ENCODE measurements at places on chromosomes 12 and 14. TPM values are rescaled to one million over a fixed set of nuclear protein-coding genes. Genes with fewer than 3 reads are reported as not detected.

The SRRM4 gene
- not detected for total RNA-seq

DNA sequence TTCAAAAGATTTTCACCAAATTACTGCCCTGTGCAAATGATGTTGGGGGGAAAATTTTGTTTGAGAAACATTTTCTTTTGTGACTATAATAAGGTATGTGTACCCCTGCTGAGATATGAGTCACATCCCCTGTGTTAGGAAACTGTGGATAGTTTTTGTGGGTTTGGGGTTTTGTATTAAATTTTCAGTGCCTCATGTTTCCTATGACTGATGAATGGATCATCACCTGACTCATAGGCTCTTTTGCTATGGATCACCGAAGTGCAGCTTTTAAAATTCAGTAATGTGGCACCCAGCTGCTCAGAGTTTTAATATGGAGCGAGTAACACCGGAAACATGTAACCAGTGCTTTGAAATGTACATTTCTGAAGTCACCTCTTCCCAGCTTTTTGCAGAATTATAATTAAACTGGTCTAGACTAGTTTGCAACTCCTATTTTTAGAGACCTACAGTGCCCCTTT is 167.4 kb upstream of the HMGA2 start:
- DNase-seq: peak; percentile 95
- H3K27me3 ChIP-seq: no peaks in the 10 kb centered on the region
- peak overlapping the region; percentile 25 for H3K27ac ChIP-seq
- no peaks in the 10 kb centered on the region for H3K36me3 ChIP-seq

GRCh38 chr14:94548131-94548998 is 12.9 kb upstream of the SERPINA4 start:
- H3K36me3 ChIP-seq: no peaks in the 10 kb centered on the region
- no peak for DNase-seq
- H3K27ac ChIP-seq: no peak overlapping the region
- peaks cover 5% of the 10 kb centered on the region for H3K27me3 ChIP-seq
- no peaks in the 10 kb centered on the region for H3K4me1 ChIP-seq

GRCh38 chr14:89304972-89305703 is 111.9 kb downstream of the FOXN3 start:
- peak overlapping the region; percentile 58 for H3K27ac ChIP-seq
- H3K4me1 ChIP-seq: peaks cover 36% of the 10 kb centered on the region
- H3K27me3 ChIP-seq: no peaks in the 10 kb centered on the region

DNA sequence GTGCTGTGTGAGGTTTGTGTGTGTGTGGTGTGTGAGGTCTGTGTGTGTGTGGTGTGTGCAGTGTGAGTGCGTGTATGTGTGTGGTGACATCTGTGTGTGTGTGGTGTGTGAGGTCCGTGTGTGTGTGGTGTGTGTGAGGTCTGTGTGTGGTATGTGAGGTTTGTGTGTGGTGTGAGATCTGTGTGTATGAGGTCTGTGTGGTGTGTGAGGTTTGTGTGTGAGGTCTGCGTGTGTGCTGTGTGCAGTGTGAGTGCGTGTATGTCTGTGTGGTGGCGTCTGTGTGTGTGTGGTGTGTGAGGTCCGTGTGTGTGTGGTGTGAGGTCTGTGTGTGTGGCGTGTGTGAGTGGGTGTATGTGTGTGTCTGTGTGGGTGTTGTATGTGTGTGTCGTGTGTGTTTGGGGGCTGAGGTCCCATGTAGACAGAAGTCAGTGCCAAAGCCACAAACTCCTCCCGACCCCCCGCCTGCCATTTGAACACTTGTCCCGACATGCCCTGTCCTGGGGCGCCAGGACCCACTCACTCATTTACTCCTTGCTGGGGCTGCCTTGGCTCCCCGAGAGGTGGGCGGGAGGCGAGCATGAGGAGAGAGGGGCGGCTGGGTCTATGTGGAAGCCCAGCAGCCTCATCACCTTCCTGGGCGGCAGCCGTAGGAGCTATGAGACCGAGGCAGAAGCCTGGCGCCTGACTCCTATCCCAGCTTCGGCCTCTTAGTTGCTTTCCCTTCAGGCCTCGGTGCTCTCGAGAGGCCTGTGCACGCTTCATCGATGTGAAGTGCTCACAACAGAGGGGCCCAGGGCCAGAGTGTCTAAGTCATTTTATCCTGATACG is 20.5 kb downstream of the RILPL1 start:
- H3K27ac ChIP-seq: peak overlapping the region; percentile 37
- no peaks in the 10 kb centered on the region for H3K27me3 ChIP-seq
- H3K36me3 ChIP-seq: peaks cover 17% of the 10 kb centered on the region

The TGM1 gene
- total RNA-seq: 1.5 TPM

- H3K4me1 ChIP-seq: peaks cover 13% of the 10 kb centered on the region
- no peaks in the 10 kb centered on the region for H3K36me3 ChIP-seq
- H3K4me3 ChIP-seq: no peak overlapping the region
- no peak for DNase-seq
Measured at GRCh38 chr14:35366056-35366451, 38.5 kb downstream of the NFKBIA start.

DNA sequence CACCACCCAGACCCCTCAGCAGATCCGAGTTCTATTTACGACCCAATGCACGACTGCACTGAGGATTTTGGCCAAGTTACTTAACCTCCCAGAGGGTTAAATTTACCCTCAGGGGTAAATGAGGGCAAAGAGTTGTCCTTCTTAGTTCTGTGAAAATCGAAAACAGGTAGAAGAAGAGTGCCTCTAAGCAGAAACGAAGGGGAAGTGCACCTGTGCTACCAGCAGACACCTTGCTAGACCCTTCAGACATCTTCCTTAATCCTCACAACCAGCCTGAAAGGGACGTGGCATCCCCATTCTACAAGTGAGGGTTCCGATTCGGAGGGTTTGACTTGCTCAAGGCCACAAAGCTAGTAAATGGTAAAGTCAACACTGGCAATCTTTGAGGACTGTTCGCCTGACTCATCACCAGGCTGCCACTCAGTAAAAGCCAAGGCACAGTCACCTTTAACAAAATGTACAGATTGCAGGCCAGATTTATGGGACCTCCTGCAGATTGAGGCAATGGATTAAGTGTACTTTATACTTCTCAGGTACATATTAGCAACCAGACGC is 1.6 kb downstream of the GSG1 start:
- peak overlapping the region; percentile 54 for H3K4me3 ChIP-seq
- H3K27me3 ChIP-seq: no peaks in the 10 kb centered on the region
- peaks cover 40% of the 10 kb centered on the region for H3K4me1 ChIP-seq
- H3K36me3 ChIP-seq: no peaks in the 10 kb centered on the region
- peak; percentile 32 for DNase-seq

DNA sequence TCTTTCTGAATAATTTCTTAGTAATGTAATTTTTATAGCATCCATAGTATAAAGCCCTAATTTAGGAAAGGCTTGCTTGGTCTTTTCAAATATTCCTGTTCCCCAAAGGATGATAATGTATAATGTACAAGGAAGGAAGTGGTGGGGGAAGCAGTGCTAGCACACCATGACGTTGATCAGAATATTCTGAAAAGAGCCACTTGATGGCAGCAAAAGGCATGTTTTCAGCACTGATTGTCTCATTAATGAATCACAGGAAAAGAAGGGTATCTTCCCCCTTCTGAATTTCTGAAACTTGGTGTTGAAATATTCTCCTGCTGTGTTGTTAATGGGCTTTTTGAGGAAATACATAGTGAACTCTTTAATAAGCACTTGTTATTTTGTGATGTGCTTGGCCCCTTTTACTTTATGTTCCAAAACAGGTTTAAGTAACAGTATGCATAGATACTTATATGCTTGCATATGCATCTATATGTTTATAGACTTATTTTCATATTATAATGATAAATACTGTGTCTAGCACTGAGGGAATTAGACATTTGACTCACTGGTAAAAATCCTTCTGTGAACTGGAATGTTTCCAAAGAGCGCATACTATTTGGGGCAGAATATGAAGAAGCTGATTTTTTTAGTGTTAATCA is 122.0 kb downstream of the TMEM117 start:
- peak; percentile 93 for DNase-seq
- H3K36me3 ChIP-seq: no peaks in the 10 kb centered on the region
- H3K27me3 ChIP-seq: no peaks in the 10 kb centered on the region
- peak overlapping the region; percentile 72 for H3K27ac ChIP-seq
- H3K4me3 ChIP-seq: no peak overlapping the region
- H3K4me1 ChIP-seq: peaks cover 24% of the 10 kb centered on the region

The OTX2 gene
- total RNA-seq: 147 TPM

DNA sequence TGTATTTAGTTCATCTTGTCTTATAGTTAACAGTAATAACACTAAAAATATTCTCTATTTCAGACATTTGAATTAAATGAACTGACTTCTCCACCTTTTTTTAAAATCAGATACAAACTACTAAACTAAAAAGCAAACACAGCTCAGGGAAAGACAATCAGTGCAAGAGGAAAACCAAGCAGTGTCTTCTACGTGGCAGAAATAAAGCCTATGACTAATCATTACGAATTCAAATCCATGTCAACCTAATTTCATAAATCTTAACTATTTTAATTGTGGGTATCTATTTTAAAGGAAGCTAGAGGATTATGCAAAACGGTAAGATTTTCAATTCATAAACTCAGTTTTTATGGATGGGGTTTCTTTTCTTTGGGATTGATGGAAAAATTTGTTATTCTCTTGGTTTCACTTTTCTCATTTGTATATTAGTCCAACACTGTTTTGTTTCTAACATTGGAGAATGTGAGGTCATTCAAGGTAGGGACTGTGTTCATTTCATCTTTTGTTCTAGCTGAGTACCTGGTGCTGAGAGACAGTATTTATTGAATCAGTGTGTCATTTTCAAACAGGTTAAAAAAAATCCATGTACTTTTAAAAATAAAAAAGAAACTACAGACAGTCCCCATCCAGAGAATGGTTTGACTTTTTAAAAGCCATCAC is 12.8 kb upstream of the PALS1 start:
- no peaks in the 10 kb centered on the region for H3K36me3 ChIP-seq
- H3K27ac ChIP-seq: peak overlapping the region; percentile 2
- DNase-seq: peak; percentile 26

DNA sequence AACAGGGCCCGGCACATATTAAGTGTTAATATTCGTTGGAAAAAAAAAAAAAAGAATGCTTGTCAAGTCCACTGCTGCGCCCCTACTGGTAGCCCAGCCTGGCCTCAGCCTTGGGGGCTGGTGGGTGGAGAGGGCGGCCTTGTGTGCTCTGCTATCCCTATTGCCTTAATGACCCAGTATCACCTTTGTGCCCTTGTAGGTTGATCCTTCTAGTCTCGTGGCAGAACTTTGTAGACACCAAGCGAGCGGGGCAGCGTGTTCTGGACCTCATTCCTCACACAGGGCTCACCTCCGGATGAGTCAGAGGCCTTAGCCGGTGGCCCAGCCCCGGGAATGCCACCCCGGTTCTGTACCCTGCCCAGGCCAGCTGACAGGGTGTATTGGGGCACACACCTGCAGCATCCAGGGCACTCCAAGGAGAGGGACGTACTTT is 1.8 kb upstream of the RCOR1 start:
- peaks cover 6% of the 10 kb centered on the region for H3K36me3 ChIP-seq
- H3K4me1 ChIP-seq: peaks cover 9% of the 10 kb centered on the region
- H3K4me3 ChIP-seq: peak overlapping the region; percentile 95
- peak overlapping the region; percentile 99 for H3K27ac ChIP-seq
- no peak for DNase-seq

DNA sequence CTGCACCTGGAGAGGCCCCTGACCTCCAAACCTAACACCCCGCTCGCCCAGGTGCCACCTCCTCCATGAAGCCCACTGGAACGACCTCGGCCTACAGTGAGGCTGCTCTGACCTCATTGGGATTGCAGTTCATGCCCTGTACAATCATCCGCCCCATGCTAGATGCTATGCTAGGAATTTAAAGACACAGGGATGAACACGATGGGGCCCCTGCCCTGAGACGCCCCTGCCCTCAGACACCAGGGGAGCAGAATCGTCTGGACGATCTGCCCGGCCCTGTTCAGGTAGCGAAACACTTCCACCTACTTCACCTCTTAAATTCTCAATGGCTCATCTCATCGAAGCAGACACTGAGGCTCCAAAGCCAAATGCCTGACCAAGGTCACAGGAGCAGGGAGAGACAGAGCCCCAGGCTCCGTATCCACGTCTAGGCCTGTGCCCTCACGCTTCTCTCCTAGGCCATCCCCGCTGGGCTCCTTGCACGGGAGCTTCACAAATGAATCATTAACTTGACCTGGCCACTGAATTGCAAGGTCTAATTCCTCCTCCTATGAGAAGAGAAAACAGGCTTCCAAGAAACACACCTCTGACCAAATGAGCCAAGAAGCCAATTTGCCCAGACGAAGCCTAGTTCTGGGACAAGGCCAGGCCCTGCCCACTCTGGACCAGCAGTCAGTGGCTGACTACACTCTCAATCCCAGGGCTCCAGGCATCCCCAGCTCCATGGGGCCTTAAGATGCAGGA is 35.2 kb downstream of the SCARB1 start:
- H3K27me3 ChIP-seq: no peaks in the 10 kb centered on the region
- no peak overlapping the region for H3K4me3 ChIP-seq
- no peak for DNase-seq
- H3K4me1 ChIP-seq: no peaks in the 10 kb centered on the region
- H3K36me3 ChIP-seq: no peaks in the 10 kb centered on the region

GRCh38 chr14:77286576-77286975 is 15.6 kb upstream of the NGB start:
- DNase-seq: no peak
- H3K27ac ChIP-seq: no peak overlapping the region
- no peaks in the 10 kb centered on the region for H3K27me3 ChIP-seq

DNA sequence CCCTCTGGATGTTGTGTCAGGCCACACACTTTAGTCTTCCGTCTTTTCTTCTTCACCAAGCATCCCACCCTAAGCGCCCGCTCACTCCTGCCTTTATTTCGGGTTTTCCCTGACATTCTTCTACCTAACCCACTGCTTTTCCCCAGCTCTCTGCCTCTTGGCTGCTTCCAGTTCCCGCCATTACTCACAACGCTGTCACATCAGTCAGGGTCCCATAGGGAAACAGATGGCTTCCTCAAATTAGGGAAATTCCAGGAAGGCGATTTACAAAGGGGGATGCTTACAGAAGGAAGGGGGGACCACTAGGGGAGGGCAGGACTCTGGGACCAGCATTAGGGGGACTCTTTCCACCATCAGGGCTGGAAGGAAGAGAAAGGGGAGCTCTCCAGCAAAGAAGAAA is 9.2 kb upstream of the PPP1R13B start:
- H3K4me3 ChIP-seq: no peak overlapping the region
- DNase-seq: no peak
- no peak overlapping the region for H3K27ac ChIP-seq
- H3K36me3 ChIP-seq: no peaks in the 10 kb centered on the region
- peaks cover 8% of the 10 kb centered on the region for H3K4me1 ChIP-seq

The KLRB1 gene
- not detected for total RNA-seq

GRCh38 chr14:92506231-92506630 is 7.3 kb upstream of the RIN3 start:
- no peaks in the 10 kb centered on the region for H3K36me3 ChIP-seq
- H3K4me1 ChIP-seq: no peaks in the 10 kb centered on the region
- no peak for DNase-seq
- no peak overlapping the region for H3K27ac ChIP-seq

The ENDOU gene
- 0.58 TPM for total RNA-seq

All from A673 (cell line).